Cerebellar cortex (tissue), 1 donor: ENCODE measurements at places on chromosomes 16 and 17.

DNA sequence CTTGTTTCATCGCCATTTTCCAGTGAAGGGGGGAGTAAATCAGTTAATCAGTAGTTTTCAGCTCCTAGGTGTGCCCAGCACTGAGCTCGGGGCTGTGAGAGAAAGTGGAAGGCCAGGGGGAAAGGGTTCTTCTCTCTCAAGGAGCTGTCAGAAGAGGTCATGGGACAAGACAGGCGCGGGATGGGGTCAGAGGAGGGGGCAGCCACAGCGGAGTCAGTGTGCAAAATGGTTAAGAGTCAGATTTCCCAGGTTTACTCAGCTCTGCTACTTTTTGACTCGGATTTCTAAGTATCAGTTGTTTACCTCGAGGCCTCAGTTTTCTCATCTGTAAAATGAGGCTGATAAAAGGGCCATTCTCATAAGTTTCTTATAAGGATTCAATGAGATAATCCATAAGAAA is 4.3 kb upstream of the XYLT1 start:
- DNase-seq = no peak

DNA sequence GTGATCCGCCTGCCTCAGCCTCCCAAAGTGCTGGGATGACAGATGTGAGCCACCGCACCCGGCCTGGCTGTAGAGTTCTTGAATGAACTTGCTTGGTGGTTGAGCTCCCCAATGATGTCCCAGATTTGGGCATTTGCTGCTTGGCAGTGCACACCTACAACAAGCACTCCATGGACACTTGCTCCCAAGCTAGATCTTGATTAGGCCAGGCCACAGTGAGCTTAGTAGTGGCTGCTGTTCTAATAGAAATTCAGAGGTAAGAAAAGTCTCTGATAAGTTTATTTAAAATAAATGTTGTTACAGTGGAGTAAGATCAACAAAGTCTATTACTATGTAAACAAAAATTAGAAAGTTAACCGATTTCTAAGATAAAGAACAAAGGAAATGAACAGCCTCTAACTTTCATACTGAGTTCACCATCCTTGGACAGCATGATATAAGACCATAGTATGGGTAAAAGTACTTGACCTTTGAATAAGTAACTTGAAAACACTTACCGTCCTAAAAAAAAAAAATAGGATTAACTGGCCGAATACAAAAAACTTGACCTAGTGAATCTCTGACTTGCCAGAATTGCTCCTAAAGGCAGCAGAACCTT is 951 bp downstream of the TMED6 start:
- no peak for DNase-seq

DNA sequence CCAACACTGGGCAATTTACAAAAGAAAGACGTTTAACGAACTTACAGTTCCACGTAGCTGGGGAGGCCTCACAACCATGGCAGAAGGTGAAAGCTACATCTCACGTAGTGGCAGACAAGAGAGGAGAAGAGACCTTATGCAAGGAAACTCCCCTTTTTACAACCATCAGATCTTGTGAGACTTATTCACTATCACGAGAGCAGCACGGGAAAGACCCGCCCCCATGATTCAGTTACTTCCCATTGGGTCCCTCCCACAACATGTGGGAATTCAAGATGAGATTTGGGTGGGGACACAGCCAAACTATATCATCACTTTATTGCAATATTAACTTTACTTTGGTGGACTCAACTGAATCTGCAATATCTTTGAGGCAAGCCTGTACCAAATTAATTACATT is 11.9 kb upstream of the ENGASE start:
- no peak for DNase-seq

GRCh38 chr16:57534881-57535658 is 1.3 kb downstream of the CCDC102A start:
- no peak for DNase-seq

GRCh38 chr16:46975165-46975564 is 1.7 kb upstream of the DNAJA2 start:
- no peak for DNase-seq

- DNase-seq = no peak
Measured at GRCh38 chr17:13862346-13862745, 207.0 kb upstream of the COX10 start.

GRCh38 chr17:74362810-74363498 is 1.3 kb upstream of the BTBD17 start:
- peak; percentile 44 for DNase-seq

GRCh38 chr17:40824015-40824832 is 1.8 kb upstream of the KRT10 start:
- DNase-seq = no peak

GRCh38 chr16:58032710-58033293 is 7.2 kb downstream of the MMP15 start:
- peak; percentile 41 for DNase-seq

GRCh38 chr17:44503147-44504029 is at the start of gene GPATCH8:
TSS of gene GPATCH8 (minus strand) at chr17:44503406. CDS start at chr17:44503370, 36 bp downstream.
- peak; percentile 89 for DNase-seq

DNA sequence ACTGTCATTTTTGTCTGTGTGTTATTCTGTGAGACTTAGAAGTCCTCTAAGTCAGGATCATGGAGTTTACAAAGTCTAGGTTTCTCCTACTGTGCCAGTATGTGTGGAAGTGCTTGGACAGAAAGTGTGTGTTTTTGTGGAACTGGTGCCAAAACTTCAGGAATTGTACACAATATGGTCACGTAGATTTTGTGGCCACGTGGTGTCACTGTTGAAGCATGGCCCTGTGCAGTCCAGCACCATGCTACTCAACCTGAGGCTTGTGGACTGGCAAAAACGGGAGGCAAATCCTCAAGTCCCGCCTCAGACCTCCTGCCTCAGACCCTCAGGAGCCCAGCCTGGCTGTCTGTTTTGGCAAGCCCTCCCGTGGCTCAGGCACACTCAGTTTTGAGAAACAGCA is 16.7 kb upstream of the ALKBH5 start:
- DNase-seq = no peak

DNA sequence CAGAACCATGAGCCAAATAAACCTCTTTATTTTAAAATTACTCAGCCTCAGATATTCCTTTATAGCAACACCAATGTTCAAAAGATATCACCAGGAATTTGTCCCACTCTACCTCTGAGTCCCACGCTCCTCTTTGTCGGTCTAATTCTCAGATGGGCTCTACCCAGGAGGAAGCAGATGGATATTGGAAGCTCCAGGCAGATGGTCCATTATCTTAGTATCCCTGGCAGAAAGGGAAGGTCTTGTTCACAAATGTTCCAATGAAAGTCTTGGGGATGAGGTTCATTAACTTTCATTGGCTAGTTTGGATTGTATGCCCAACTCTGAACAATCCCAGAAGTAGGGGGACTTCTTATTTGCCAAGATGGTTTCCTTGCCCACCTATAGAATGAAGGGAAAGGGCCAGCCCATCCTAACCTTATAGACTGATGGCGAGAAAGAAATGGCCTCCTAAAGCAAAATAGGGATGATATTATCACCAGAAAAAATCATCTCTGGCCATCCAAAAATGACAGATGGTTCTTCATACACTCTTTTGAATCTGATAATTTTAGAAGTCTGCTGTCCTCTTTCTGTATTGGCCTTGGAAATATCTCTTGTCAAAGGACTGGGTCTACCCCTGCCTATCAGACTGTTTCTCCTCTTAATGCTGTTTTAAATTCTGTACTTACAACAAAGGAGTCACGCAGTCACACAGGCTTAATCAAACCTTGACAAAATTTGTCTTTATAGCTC is 21.3 kb upstream of the ELAC2 start:
- peak; percentile 84 for DNase-seq

DNA sequence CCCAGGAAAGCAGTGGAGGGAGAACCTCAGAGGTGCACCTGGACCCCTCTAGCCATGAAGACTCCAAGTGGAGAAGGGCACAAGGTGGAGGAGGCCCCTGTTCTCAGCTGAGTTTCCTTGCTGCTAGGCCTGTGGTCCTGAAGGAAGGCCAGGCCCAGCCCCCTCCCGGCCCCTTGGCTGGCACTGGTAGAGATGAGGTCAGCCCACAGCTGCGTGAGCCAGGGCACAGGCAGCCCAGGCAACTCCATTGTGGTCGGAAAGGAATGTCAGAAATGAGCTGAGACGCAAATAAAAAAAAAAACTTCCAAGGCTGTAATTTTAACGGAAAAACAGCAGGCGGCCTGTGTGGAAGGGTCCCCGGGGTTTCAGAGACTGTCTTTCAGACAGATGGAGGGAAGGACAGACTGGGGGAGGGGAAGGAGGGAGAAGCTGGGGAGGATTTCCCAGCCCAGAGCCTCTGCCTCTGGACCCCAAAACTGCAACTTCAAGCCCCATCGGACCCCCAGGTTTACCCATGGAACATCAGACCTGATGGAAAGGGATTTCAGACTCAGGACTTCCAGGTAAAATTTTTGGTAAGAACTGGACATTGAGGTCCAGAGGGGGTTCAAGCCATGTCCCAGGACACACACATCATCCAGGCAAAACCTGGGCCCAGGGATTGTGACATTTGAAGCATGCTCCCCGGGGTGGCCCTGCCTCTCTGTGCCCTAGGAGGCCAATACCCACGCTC is 25.6 kb upstream of the MRPS23 start:
- DNase-seq = no peak

- no peak for DNase-seq
Measured at GRCh38 chr17:34371405-34372100, 8.5 kb upstream of the CCL1 start.

GRCh38 chr16:1786242-1787055 is 3.7 kb downstream of the NUBP2 start:
- no peak for DNase-seq
